MV-4-11 (cell line): ENCODE measurements at places on chromosomes 12 and 14.

GRCh38 chr14:25588751-25589150 lies 538.8 kb upstream of the STXBP6 start:
- no peak for DNase-seq

DNA sequence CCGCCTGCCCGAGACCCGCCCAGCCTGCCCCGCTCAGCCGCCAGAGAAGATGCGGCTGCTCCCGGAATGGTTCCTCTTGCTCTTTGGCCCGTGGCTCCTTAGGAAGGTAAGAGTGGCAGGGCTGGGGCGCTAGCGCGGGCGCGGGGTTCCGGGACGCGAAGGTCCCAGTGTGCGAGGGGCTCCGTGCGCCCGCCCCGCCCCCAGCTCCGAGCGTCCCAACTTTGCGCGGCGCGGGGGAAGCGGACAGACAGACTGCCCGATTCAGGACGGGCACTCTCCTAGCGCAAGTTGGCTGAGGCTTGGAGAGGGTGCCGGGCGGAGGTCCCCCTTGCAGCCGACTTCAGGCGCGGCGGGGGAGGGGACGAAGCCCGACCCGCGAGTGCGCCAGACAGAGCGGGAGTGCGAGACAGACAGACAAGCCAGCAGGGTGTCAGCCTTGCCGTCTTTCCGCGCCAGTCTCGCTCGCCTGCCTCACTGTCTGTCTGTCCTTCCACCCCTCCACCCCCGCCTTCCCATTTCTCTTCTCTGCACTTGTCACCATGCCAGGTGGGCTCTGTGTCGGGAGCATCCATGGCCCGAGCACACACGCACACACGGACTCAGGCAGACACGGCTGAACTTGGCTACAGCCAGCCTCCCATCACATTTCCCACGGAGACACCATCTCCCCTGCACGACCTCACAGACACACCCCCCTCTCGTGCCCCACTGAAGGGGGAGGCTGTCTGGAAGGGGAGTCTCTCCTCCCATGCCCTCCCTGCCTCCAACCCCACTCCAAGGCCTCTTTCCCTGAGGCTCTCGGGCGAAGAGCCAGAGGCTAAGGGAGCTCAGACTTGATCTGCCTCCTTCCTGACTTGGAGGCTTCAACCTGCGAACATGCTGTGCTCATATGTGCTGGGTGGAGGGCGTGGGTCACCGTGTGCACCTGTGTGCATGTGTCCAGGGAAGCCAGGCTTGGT lies 606 bp downstream of the NXPH4 start:
- DNase-seq: no peak

GRCh38 chr14:63656194-63656593 lies 14.5 kb upstream of the WDR89 start:
- peak; percentile 83 for DNase-seq

GRCh38 chr12:10207136-10207535 lies 5.5 kb upstream of the GABARAPL1 start:
- DNase-seq: no peak

GRCh38 chr12:59164991-59165718 lies 244.9 kb upstream of the LRIG3 start:
- DNase-seq: peak; percentile 5

- no peak for DNase-seq
Observed at GRCh38 chr14:64722842-64723447, 18.7 kb downstream of the PLEKHG3 start.
